AG04449 (cell line): ENCODE measurements at places on chromosomes 3 and 15.

- no peak for DNase-seq
Measured at GRCh38 chr3:14989943-14990779, 42.8 kb downstream of the NR2C2 start.

GRCh38 chr3:3551981-3552380 lies 247.2 kb upstream of the LRRN1 start:
- no peak for DNase-seq

DNA sequence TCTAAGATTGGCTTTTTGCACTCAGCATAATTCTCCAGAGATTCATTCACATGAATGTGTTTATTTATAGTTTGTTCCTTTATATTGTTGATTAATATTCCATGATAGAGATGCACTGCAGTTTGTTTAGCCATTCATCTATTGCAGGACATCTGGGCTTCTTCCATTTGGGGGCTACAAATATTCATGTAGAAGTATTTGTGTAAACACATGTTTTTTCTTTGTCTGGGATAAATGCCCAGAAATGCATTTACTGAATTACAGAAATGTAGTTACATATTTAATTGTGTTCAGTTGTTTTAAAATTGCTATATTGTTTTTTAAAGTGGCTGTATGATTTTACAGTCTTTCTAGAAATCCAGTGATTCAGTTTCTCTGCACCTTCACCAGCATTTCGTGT lies 635.0 kb downstream of the ZIC1 start:
- DNase-seq, result no peak

DNA sequence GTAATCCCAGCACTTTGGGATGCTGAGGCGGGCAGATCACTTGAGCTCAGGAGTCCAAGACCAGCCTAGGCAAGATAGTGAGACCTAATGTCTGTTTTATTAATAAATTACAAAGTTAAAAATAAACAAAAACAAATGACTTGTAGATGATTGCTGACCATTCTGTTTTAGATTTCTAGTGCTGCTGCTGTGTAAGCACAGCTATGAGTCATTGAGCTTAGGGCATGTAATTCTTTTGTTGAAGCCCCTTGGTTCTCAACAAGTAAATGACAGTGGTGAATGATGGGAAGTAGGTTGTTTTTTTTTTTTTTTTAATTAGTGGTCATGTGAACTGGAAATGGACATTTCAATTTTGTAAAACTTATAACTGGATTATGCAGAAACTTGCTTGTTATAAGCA lies 63.3 kb downstream of the LEO1 start:
- no peak for DNase-seq

GRCh38 chr3:152835601-152836102 lies 721 bp downstream of the P2RY1 start:
- DNase-seq, result no peak

DNA sequence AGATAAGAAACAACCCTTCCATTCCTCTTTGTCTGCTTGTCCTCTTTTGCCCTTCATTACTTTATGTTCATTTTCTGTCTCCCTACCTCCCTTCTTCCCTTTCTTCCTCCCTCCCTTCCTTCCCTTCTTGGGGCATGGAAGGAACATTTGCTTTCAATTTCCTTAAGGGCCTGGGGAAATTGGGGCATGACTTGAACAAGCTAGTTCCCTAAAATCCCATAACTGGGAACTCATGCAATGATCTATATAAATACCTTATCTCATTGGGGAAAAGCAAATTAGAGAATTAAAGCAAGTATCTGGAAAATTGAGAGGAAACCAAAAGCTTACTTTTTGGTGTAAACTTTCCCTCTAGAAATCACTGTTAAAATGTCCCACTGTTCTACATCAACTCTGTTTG lies 35.7 kb downstream of the BOC start:
- DNase-seq, result no peak

DNA sequence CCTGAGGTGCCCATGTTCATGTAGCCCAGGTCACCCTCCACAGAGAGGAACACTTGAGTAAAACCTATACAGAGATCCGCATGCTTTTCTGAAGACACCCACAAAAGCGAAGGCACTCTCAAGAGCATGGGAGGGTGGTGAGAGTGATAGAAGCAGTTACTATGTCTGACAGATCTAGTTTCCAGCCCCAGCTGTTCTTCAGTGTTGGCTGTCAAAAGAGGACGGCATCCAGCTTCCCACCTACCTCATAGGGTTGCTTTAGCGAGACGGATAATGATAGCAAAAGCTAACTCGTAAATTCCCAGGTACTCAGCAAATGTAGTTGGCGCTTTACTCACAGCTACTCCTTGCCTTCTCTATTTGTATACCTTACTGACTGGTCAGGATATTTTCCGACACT lies 3.0 kb upstream of the MEX3B start:
- no peak for DNase-seq

- no peak for DNase-seq
Measured at GRCh38 chr3:188926741-188927511, 244.8 kb upstream of the TPRG1 start.

DNA sequence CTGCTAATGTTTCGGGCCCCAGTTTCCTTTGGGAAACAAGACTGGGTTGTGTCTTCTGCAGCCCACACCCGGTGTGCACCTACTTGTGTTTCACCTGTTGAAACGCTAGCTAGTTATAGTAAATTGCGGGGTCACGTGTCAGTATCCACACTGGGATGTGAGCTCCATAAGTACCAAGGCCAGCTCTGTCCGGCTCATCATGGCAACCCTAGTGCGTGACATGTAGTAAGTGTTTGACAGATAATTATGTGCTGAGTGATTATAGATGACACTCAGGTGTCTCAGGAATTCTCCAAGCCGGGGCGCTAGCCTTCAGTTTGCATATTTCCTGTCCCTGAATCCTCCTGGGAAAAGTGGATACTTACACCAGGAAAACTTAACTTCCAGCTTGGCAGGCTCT lies 12.8 kb downstream of the APOD start:
- no peak for DNase-seq

DNA sequence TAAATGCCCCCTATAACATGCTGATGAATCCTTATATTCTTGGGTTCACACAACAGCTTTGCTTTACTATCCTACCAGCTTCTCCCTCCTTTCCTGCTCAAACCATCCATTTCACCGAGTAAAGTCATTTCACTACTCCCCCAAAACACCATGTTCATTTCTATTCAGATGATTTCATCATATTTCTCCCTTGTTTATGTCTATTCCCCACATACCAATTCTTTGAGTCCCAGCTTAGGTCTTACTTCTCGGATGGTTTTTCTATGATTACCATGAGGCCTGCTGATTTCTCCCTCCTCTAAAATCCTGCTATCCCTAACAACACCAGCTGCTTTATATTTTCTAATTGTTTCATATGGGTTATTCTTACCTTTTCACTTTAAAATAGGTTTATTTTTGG lies 231.4 kb downstream of the TIGIT start:
- no peak for DNase-seq

- DNase-seq, result no peak
Measured at GRCh38 chr3:127226457-127226856, 33.5 kb downstream of the PRR23E start.

GRCh38 chr3:191399918-191400317 lies 61.0 kb upstream of the PYDC2 start:
- no peak for DNase-seq

DNA sequence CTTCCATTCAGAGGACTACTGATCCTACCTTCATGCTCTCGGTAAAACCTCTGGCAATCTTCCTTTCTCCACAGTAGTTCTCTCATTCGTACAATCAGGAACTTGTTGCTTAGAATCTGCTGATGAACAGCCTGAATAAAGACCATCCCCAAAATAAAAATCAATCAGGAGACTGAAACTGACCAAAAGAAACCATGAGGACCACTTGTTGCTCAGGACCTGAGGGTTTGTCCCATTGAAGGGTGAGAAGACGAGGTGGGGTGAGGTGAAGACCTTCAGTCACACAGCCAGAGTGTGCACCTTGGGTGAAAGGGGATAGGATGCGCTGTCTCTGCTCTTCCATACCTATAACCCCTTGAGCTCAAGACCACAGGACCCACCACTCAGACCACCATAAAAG lies 36.8 kb downstream of the SPINK8 start:
- DNase-seq, result no peak

DNA sequence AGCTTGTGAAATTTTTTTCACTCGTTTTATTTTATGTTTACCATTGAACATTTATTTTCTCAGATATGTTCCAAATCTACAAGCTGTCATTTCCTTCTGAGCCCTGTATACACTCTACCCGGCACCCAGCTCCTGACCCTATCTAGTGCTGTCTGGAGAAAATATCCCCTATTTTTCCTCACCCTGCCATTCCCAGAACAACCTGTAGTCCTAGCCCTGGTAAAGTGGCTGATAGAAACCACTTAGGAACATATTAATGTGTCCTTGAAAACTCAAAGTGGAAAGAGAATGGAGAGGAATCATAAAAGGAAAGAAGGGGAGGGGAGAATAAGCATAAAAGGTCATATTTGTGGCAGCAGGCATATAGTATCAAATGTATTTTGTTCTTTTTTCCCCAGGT lies 8.2 kb upstream of the TIMMDC1 start:
- DNase-seq, result no peak

GRCh38 chr3:40718209-40718608 lies 193.4 kb downstream of the ZNF621 start:
- DNase-seq, result no peak
